ENCODE measurements at places on chromosomes 5 and 9. TPM values are rescaled to one million over a fixed set of nuclear protein-coding genes. Genes with fewer than 3 reads are reported as not detected.

The KYAT1 gene
- total RNA-seq = 12.8 TPM

The ACOT12 gene
- not detected for total RNA-seq

The MACROH2A1 gene
- 129 TPM for total RNA-seq

The OR13F1 gene
- total RNA-seq = not detected

Measured in sciatic nerve (tissue), 2 donors.